ENCODE measurements at places on chromosomes 4 and X.

DNA sequence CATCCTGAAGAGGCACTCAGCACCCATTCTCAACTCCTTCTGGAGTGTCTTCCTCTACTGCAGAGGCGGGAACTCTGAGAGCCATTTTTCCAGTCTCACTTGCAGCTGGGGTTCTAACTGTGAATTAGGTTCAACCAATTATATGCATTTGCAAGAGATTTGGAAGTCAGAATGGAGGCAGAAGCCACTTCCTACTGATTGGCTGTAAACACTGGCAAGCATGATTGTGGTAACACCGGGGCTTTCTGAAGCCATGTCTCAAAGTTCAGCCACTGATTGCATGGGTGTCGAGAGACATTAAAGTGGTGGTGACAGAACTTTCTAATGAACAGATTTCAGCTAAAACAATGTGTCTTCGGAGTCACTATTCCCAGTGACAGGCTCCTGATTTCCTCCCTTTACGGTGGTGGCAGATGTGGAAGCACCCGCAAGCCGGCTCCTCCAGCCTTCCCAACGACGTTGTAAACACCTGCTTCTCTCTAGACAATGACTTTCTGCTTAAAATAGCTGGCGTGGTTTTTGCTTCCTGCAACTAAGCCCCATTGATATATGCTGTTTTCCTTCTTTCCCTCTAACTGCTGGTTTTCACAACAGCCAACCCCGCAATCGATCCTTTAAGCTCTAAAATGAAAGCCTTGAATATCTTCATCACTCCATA lies 92.0 kb downstream of the IRF2 start:
- no peak for DNase-seq

DNA sequence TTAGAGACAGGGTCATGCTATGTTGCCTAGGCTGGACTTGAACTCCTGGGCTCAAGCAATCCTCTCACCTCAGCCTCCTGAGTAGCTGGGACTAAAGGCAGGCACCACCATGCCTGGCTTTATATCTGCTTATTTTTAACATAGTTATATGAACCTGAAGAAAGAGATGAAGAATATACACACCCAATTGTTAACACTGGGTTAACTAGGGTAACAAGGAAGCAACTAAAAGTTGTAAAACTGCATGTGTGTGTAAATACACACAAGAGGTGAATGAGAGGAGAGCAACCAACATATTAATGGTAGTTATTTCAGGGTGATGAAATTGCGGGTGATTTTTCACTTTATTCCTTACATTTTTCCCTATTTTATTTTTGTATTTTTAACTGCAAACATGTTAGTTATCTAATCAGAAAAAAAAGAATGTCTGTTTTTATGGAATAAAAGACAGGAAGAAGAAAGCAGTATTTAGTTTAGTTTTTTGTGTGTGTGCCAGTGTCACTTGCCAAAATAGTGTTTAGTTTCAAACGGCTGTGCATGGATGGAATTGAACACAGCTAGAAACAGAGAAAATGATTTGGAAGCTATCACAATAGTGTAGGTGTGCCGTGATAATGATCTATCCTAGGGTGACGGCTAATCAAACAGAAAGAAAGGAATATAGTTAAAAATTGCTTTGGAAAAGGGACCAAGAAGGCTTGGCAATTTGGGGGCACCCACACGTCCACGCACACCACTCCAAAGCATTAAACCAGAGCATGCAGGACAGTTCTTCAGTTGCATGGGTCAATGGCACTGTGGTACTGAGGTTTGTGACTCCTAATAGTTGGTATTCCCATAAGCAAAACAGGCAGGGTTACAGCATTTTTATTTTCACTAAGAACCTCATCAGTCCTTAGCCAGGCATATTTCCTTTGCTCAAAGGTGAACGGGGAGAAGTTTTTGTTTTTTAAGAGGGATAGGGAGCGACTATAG lies 89.1 kb upstream of the KLHL13 start:
- DNase-seq: no peak

GRCh38 chr4:156084373-156084772 lies 130.7 kb upstream of the CTSO start:
- DNase-seq: no peak

DNA sequence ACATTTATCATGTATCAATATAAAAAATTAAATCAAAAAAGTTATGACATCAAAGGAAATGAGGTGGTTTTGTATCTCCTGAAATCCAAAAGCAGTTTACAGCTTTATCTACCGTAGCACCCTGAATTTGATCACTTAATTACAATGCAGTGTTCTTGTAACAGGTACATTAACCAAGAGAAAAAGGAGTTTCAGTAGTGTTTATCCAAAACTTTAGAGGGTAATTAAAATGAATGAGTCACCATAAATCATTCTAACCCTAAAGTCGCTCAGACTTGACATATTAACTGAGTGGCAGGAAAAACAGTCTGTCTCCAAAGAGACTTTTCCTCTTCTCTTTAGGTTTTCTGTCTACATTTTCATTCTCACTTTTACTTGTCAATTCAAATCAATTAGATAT lies 907.6 kb upstream of the EPHA5 start:
- no peak for DNase-seq

- DNase-seq: no peak
Observed at GRCh38 chr4:119526786-119527550, 101.6 kb downstream of the PDE5A start.

DNA sequence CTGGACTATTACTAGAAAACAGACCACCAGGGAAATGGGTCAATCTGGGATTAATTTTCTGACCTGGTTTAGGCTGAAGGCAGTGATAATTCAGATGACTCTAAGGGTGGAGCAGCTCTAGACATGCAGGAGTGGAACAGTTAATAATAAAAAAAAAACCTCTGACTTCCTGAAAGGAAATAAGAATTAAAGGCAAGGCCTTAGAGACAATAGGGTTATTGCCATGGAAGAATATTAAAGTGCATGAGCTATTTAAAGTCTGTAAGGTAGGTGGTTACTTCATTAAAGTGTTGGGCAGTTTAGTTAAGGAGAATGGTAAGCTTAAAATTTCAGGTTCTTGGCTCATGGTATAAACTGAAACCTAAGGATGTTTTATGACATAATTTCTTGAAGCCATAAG lies 14.6 kb upstream of the ADH5 start:
- DNase-seq: no peak

DNA sequence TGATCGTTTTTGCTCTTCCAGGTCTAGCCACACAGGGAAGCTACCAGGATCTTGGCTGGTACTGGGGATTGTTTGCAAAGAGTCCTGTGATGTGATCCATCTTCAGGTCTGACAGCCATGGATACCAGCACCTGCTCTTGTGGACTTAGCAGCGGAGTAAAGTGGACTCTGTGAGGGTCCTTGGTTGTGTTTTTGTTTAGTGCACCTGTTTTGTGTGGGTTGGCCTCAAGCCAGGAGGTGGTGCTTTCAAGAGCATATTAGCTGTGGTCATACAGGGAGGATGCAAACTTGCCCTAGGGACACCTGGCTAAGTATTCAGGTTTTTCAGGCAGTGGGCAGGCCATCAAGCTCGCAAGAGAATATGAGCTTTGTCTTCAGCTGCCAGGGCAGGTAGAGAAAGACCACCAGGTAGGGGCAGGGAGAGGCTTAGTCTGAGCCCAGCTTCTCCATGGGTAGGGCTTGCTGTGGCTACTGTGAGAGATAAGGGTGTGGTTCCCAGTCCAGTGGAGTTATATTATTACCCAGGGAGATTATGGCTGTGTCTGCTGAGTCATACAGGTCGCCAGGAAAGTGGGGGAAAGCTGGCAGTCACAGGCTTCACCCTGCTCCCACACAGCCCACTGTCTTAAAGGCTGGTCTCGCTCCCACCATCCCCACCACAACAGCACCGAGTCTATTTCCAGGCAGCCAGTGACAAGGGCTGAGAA lies 293.7 kb downstream of the PCDH18 start:
- no peak for DNase-seq

- DNase-seq: no peak
Observed at GRCh38 chr4:110364911-110365520, 110.9 kb upstream of the ENPEP start.

DNA sequence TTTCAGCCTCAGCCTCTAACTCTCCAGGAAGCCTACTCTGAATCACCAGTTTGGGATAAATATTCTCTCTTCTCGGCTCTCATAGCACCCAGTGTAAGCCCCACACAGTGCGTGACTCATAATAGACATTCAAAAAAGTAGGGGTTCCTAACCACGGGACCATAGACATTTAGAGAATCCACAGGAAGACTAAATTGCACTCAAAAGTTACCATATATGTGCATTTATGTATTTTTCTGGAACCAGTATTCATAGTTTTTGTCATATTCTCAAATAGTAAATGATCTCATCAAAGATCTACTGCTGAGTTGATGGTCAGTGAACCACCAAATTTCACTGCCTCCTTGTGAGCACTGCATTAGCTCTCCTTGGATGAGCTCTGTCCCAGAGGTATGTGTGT lies 625.7 kb downstream of the SMARCA1 start:
- DNase-seq: no peak

GRCh38 chrX:107599450-107599861 lies 28.9 kb upstream of the PRPS1 start:
- no peak for DNase-seq

DNA sequence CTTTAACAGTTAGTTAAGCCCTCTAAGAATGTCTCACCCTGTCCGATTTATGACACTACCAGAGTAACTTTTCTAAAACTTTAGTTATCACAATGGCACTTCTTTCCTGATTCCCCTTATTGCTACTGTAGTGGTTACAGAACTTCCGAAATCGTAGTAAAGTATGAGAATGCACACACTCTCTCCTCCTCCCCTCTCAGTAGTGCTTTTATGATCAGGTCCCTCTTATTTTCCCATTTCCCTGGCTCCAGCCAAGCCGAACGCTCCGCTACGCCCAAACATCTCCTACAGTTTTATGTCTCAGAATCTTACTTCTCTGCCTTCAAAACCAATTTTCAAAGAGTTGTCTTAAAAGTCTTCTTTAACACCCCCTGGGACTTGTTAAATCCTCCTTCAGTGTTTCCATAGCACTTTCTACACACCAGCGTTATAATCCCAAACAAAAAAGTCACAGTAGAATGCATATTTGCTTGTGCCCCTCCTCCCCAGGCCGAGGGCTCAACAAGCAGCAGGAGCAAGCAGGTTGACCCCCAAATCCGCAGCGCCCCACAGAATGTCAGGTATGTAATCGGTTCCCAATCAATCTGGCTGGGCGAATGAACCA lies 671 bp downstream of the HPF1 start:
- DNase-seq: peak; percentile 4

DNA sequence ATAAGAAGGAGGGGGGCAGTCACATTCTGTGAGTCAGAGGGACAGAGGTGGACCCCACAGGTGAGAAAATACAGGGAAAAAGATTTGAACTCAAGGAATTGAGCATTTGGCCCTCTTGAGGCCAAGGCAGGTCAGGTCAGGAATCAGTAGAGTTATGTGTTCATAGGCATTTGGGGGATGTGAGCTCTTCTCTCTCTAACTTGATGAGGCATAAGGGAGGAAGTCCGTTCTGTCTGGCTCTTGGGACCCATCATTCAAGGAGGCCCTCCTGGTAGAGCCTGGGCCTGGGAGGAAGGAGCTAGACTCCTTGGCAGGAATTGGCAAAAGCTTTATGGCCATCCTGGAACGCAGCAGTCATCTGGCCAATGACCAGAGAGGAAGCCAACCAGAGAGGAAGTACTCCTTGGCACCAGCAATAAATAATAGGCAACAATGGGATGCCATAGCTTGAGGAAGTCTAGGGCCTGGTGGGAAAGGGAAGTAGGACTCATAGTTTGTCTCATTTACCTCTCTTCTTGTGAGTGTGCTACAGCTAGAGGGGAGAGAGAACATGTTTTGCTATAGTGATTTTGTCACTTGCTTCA lies 53.0 kb downstream of the MSN start:
- no peak for DNase-seq

- DNase-seq: no peak
Observed at GRCh38 chr4:146401274-146401673, 120.5 kb downstream of the SLC10A7 start.

DNA sequence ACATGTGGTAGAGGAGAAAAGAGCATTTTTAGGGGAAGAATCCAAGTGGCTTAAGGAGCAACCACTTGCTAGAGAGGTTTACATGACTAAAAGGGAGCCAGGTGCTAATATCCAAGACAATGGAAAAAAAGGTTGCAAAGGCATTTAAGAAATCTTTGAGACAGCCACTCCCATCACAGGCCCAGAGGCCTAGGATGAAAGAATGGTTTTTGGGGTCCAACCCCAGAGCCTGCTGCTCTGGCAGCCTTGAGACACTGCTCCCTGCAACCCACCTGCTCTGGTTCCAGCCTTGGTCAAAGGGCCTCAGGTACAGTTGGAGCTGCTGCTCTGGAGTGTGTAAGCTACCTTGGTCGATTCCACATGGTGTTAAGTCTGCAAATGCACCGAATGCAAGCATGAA lies 84.1 kb upstream of the FREM3 start:
- DNase-seq: no peak

- DNase-seq: no peak
Observed at GRCh38 chr4:113109106-113109718, 59.8 kb downstream of the ANK2 start.

- no peak for DNase-seq
Observed at GRCh38 chr4:122879001-122879400, 43.4 kb downstream of the NUDT6 start.

- DNase-seq: no peak
Observed at GRCh38 chrX:110173192-110174175, 144.4 kb downstream of the AMMECR1 start.

- DNase-seq: no peak
Observed at GRCh38 chrX:21639775-21640174, 18.4 kb downstream of the KLHL34 start.

- DNase-seq: no peak
Observed at GRCh38 chrX:149570668-149571067, 16.6 kb downstream of the MAGEA9B start.

- DNase-seq: no peak
Observed at GRCh38 chr4:137967480-137968190, 274.5 kb downstream of the SLC7A11 start.

GRCh38 chr4:38856046-38856445 lies 571 bp downstream of the TLR6 start:
- peak; percentile 24 for DNase-seq

- no peak for DNase-seq
Observed at GRCh38 chrX:17511556-17511955, 136.6 kb downstream of the NHS start.

DNA sequence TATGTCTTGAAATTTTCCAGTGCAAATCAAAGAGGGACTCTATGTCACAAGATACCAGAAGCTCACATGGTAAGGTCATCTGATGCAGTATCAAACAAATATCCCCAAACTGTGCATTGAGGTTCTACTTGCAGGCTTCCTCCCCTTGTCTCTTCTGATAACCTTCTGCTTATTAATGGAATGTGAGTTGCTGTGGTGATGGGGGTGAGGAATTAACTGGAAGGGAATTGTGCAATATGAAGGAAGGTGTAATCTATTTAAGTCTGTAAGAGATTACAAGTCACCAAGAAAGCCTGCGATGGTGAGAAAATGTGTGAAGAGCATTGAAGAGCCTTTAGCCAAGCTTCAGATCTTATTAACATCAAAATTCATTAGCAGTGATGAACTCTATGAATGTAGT lies 15.4 kb upstream of the MAGED1 start:
- DNase-seq: no peak

- no peak for DNase-seq
Observed at GRCh38 chr4:133537780-133538281, 388.7 kb downstream of the PCDH10 start.

All from CD4-positive, alpha-beta T cell treated with Interleukin-12 subunit alpha and Interleukin-12 subunit beta, for 1 hour (primary cell).